Mammary epithelial cell (primary cell): ENCODE measurements at places on chromosomes 3 and 15. TPM values are rescaled to one million over a fixed set of nuclear protein-coding genes. Genes with fewer than 3 reads are reported as not detected.

C2CD4A gene
- total RNA-seq = not detected in 2 replicates

FBXW12 gene
- total RNA-seq = not detected

ITIH1 gene
- total RNA-seq = not detected in 2 replicates

PPARG gene
- total RNA-seq = 0.17 TPM

PIGZ gene
- 2.7 TPM for total RNA-seq

KIAA1143 gene
- total RNA-seq = 21.3 TPM

ERC2 gene
- total RNA-seq = 1.3 and 2.0 TPM in 2 replicates
